ENCODE measurements at places on chromosomes 4 and X.

DNA sequence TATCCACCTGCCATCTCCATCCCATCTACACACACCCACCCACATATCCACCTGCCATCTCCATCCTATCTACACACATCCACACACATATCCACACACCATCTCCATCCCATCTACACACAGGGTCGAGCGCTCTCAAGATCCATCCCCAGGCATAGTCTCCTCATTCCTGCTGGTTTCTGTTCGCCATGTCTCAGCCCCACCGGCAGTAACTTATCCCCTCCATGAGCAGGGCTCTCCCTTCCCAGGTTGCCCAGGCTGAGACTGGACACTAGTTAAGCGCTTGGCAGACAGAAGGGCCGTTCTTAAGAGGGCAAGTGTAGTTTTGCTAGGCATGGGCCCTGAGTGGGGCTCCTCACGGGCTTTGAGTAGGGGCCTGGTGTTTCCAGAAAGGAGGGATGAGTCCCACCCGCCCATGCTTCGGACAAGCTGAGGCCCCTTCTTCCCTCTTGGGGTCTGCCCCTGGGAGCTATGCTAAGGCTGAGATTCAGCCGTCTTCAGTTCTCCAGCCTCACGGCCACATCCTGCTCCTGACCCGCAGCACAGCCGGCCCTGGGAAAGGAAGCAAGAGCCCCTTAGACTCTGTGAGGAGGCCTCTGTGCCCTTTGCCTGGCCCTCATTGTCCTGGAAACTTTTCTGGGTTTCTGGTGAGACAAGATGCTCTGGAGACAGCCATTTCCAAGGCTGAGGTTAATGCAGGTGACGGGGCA, 20.4 kb downstream of the TMEM271 start:
- no peak for DNase-seq

GRCh38 chrX:30824275-30824674, 64.8 kb downstream of the TAB3 start:
- no peak for DNase-seq

DNA sequence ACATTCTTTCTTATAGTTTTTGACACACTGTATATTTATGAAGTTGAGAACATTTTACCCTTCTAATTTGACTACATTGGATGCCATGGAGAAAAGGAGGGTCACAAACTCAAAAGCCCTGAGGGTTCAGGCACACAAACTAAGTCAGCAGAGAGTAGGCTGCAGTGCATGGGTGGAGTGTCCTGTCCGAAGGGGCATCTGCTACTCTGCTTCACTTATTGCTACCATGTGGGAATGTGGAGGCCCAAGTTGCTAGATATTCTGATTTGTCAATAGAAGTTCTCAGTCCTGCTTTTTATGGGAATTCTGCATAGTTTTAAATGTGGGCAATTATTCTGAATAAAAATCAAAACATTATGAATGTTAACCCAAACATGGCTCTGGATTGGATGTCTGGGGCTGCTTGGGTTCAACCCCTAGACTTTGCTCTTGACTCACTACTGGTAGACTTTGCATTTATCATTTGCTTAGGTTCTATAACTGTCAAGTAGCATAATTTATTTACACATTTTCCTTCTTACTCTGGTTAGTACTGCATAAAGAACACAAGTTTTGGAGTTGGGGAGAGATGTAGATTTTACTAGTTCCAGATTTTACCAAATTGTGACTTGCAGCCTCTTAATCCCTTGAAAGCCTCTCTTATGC, 255.1 kb downstream of the SPRY1 start:
- DNase-seq: no peak

GRCh38 chr4:39541987-39542610, 14.9 kb upstream of the UGDH start:
- no peak for DNase-seq

DNA sequence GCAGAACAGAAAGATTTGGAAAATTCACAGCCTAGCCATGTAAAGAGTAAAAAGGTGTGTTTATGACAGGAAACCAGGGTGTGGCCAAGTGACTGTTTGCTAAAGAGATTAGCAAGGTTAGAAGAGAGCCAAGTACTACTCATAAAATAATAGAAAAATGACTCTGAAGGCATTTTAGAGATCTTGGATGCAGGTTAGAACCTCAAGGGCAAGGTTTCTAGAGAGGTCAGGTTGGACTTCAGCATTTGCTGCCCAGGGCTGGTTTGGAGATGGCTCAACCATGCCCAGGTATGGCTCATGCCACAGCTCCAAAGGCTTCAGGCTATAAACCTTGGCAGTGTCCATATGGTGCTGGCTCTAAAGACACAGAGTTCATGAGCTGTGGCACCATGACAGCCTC, 40.6 kb upstream of the ADGRA3 start:
- no peak for DNase-seq

DNA sequence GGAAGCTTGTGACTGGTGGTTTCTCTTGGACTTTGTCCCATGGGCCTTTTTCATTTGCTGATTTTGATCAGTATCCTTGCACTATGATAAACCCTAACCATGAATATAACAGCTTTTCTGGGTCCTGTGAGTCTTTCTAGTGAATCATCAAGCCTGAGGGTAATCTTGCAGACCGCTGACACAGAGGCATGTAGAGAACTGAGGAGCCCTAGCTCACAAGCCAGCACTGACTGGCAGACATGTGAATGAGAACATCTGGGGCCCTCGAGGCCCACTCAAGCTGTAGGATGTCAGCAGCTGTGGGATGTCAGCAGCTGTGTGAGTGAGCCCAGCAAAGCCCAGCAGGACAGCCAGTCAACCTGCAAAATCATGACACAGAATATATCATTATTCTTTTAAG, 36.7 kb downstream of the HMGB3 start:
- no peak for DNase-seq

GRCh38 chrX:85620466-85620865, 241.0 kb upstream of the POF1B start:
- no peak for DNase-seq

DNA sequence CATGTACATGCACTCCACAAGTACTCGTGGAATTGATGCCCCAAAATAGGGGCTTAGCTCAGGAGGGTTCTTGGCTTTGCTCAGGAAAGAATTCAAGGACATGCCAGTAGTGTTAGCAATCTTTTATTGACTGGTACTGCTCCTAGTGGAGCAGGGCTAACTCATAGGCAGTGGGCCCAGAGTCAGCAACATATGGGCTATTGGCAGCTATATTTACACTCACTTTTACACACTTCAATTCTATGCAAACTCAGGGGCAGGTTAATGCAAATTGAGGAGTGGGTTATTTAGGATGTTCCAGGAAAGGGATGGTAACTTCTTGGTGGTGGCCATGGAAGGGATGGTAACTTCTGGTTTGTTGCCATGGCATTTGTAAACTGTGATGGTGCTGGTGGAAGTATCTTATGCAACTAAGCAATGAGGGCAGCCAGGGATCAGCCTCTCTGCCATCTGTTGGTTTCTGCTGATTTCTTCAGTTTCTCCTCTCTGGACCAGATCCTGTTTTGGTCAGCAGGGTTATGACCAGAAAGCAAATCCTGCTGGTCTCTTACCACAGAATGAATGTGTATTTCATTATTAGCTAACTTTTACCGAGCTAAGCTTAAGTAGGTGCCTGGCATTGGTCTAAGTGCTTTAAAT, 69.2 kb upstream of the FAT1 start:
- DNase-seq: no peak

DNA sequence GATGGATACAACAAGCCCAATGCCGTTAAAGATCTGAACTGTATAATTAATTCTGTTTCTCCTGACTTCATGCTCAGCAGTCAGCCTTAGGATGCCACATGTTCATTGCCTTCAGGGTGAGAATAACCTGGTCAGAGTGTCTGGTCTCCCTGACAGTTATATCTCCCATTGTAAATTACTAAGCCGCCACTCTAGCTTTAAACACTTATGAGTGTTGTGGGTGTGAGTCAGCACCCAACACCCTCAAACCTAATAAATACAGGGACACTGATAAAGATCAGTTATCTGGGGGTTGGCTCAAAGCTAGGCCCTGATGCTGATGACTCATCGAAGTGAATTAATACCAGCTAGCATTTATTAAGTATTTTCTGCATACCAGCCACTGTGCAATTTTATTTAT, 64.9 kb upstream of the DYNLT3 start:
- DNase-seq: no peak

GRCh38 chr4:185016946-185017758, 1.1 kb upstream of the HELT start:
- no peak for DNase-seq

GRCh38 chr4:137376312-137376711, 156.0 kb downstream of the PCDH18 start:
- DNase-seq: no peak

DNA sequence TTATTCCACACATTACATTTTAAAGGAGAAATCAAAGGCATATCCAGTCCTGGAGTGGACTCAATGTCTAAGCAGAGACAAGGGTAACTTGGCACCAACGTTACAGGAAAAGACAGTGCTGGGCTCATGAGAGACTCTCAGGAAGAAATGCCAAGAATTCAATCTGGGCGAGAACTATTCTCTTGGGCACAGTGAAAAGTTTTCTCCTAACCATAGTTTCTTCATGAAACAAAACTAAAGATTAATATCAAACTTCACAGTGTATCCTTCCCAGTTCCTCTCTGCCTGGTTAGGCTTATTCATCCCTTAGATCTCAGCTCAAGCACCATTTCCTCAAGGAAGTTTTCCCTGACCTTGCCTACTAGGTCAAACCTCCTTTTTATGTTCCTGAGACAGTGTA, 109.4 kb upstream of the TLL1 start:
- no peak for DNase-seq

- no peak for DNase-seq
Measured at GRCh38 chr4:91525621-91526020, 778.1 kb upstream of the GRID2 start.

DNA sequence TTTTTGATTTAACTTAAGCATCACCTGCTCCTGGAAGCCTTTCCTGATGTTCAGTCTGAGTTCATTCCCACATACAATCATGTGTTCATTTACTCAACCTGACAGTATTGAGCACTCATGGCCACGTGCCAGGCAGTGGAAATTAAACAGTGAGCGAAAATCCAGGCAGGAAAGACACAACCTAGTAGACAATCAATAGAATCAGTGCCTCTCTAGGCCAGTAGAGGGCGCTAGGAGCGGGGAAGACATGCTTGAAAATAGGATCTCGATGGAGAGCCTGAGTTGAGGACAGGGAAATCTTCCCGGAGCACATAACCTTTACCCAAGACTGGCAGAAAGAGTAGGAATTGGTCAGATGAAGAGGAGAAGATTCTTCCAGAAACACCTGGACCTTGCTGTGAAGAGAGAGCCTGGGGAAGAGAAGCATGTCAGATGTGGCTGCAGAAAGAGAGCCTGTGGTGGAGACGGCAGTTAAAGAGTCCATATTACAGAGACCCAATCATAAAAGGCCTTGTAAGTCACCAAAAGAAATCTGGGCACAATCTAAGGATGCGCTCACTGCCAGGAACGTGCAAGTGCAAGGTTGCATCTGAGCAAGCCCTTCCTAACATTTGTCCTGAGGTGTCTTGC, 103.5 kb downstream of the LDB2 start:
- peak; percentile 14 for DNase-seq

Data from activated naive CD4-positive, alpha-beta T cell treated with anti-CD3 and anti-CD28 coated beads, Interleukin-2, amount 50 U/mL, for 16 hours (primary cell).